ENCODE measurements at places on chromosomes 5 and 9.
A peak's percentile ranks its signal among the peaks of the same experiment; 100 is the strongest.

DNA sequence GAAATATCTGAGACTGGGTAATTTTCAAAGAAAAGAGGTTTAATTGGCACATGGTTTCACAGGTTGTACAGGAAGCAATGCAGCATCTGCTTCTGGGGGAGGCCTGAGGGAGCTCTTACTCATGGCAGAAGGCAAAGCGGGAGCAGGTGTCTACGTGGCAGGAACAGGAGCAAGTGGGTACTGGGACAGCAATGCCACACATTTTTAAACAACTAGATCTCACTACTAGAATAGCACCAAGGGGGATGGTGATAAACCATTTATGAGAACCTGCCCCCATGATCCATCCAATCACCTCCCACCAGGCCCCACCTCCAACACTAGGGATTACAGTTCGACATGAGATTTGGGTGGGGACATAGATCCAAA is 47.6 kb upstream of the HOMER1 start:
- no peak for DNase-seq

GRCh38 chr9:134190232-134191121 is 26.1 kb upstream of the RNU6ATAC start:
- peak; percentile 51 for DNase-seq

DNA sequence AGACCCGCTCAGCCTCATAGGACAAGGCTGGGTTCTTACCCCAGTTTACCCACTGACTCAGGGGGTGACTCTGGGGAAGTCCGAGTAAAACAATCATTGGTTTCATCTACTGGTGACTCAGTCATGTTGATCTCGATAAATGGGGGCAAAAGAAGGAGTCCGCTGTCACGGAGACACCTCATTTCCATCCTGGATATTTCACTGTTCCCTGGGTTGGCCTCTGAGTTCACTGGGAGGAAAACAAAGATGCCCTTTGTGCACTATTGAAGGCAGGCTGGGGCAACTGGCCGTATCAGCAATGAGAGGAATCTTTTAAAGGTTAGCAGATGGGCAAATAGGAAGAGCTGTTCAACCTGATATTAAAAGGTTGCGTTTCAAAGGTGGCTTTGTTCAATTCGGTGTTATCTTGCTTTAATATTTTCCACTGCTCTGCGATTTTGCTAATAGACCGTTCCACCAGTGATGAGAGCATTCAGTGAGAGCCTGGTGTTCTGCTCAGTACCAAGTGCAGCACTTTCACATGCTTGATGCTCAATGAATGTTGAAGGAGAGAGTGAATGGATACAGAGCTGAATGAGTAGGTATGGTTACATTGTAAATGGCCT is 110.2 kb upstream of the EGFLAM start:
- DNase-seq = no peak

GRCh38 chr9:5113523-5113922 is 71.9 kb downstream of the INSL6 start:
- DNase-seq = peak; percentile 7

DNA sequence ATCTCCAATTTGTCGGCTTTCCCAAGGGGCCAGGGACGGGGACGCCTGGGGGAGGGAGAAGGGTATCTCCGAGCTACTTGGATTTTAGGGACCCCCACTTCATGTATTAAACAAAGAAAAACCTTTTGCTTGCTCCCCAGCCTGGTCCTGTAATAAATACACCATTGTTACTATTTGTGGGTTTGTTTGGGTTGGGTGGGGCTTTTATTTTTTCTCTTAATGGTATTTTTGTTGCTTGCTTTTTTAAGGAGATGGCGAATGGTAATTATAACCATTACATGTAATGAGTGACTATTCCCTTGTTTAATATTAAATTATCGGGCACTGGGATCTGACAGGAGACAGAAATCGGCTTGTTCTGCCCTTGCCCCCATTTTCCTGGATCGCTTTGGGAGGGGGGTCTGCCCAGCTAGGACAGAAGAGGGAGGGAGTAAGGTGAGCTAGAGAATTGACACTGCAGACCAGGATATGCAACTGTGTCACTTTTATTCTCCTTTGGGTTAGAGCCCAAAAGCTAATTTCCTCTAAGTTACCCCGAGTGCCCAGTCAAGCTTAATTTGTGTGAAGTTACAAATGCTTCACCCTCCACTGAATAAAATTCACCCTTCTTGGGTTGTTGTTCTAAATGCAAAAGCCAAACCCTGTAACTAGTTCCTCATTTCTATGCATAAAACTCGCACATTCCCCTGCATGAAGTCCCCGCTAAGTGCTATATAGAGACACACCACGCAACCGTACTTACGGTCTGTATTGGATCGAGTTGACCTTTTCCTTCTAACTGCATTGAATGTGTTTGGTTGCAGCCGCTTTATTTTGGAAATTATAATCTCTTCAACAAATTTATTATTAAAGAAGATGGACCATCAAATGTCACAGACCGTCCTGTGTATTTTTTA is 1.6 kb upstream of the ZNF608 start:
- no peak for DNase-seq

DNA sequence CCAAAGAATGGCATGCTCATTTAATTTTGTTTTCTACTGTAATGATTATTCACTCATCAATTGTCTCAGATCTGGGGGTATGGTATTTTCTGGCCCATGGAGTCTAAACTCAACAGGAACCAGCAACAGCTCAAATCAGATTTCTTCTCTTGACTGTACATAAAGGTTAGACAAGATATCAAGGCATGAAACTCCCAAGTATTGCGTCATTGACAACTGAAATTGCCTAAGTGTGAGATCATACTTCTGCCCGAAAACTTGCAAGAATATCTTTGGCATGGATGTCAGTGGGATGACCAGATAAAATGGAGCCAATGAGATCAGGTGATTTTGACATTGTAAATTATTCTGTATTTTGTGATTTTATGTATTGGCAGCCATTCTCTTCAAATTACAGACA is 141.7 kb upstream of the STK32A start:
- no peak for DNase-seq

Data from H7 (cell line).